ENCODE measurements at places on chromosomes 11 and 22.

DNA sequence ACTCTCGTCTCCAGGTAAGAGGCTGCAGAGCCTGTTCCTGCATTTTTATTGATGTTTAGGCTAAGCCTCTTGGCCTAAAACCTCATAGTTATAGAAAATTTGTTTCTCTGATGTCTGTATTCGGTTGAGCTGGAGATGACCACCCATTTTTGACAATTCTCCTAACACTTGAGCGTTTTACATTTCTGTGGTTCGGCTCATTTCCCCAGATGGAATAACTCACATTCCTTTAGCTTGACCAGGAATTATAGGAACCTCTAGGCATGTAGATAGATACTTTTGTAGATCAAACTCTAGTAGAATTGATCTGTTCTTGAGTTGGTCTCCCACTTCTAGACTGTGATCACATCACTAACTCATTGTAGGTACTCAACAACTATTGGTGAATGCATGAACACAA, 172.6 kb upstream of the CADM1 start:
- no peak for DNase-seq

DNA sequence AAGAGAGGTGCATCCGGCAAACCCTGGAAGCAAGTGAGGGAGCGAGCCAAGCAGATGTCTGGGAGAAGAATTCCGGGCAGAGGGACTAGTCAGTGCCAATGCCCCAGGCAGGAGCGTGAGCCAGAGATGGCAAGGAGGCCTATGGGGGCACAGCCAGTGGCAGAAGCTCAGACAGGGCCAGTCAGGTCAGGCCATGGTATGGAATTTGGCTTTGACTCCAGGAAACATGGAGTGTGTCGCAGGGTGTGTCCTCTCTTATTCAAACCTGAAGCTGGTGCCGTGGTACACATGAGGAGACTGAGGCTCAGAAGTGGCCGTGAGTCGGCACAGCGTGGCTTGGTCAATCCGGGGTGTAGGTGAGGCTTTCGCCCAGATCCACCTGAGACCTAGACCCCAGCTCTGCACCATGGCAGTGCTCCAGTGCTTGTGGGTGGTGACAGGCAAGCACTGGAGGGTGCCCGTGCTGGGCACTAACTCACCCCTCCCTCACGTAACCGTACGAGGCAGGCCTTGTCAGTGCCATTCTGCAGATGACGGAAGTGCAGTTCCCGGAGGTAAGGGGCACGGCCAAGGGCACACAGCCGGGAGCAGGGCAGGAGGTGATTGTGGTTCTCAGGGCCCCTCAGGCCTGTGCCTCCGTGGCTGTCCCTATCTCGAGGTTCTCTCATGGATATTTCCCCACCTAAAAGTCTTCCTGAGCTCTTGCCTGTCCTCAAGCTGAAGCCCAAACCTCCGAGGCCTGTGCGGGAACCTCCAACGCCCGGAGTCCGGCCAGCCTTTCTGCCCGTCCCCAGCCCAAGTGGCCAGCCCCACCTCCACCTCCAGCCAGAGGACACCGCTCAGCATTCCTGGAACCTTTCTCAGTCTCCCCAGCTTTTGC, 10.6 kb upstream of the SPI1 start:
- no peak for DNase-seq

DNA sequence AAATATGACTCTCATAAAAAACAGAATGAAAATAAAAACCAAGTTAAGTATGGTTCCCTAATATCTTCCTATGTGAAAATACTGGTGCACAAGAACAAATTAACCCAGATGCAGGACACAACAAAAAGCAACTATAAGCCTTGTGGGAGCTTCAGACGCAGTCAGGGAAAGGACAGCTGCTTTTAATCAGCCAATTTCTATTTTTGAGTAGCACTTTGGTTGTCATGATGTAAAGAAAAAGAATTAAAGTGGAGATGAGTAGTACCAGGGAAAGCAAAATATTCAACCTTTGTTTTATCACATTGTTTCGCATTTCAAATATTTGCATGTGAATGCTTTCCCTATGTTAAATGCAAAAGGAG, 339.9 kb downstream of the SOX6 start:
- DNase-seq = no peak

DNA sequence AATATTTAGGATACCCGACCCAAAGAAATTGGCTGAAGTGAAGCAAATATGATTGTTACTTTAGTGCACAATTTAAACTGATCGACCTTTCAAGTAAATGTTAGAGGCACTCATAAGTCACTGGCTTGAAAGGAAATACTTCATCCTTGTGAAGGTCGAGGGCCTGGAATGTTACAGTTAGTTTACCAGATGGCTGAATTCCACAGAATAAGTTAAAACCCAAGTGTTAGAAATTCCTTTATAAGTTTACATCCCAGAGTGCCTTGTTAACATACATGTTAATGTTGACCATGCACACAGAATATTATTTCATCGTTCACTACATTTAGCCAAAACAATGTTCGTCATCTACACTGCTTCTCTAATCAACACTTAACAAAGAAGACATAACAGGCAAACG, 235.5 kb upstream of the ANO3 start:
- DNase-seq = no peak

DNA sequence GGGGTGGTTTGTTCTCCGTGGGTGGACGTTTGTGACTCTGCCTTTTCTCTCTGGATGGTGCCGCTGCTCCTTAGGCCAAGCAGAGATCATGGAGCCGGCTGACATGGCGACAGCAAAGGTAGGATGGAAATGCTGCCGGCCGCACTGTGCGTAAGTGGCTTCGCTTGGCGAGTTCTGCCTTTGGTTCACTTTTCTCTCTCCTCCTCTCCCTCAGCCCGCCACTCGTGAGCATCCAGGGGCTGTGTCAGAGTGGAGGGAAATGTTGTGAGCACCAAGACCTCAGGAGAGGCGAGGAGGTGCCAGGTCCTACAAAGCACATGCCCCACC, 80.5 kb downstream of the GRAMD1B start:
- DNase-seq = no peak

DNA sequence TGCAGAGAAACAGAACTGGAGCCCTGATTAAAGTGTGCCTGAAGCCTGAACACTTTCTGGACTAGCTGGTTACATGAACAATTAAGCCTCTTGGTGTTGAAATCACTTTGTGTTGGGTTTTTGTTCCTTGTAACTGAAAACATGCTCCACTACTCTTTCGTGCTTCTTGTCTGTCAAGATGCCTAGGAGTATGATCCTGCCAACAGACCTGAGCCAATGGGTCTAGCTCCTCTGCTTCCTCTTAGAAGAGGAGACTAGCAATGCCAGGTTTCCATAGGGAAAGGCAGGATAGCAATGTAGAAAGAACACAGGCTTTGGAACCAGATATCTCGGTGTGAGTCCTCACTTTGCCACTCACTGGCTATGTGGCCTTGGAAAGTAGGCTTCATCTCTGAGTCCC, 40.3 kb downstream of the IRAG1 start:
- no peak for DNase-seq

DNA sequence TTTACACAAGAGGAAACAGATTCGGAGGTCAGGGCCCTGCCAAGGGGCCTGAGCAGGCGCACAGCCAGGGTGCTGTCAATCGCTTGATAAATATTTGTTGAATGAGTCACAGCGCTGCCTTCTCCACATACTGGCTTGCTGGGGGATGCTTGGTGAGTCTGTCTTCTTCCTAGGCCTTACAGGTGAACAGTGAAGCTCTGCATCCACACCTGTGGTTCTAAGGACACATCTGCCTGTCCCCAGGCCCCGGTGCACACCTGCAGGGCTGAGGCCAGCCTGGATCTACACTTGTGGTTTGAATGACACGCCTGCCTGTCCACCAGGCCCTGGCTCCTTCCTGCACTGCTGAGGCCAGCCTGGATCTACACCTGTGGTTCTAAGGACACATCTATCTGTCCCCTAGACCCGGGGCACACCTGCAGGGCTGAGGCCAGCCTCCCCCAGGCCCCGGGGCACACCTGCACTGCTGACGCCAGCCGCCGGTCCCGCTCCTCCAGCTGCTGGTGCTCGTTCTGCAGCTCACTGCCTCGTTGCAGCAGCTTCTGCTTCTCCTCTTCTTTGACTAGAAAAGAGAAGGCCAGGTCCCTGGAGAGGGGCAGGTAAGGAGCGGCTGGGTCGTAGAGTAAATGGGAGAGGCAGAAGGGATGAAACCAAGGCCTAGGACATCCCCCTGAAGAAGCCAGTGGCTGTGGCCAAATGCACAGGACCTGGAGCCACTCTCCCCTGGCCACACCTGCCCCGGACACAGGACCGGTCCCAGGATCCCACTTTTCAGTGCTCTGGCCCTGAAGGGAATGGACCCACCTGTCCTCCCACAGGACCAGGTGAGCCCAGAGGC, 124.6 kb downstream of the PHF21B start:
- DNase-seq = no peak

DNA sequence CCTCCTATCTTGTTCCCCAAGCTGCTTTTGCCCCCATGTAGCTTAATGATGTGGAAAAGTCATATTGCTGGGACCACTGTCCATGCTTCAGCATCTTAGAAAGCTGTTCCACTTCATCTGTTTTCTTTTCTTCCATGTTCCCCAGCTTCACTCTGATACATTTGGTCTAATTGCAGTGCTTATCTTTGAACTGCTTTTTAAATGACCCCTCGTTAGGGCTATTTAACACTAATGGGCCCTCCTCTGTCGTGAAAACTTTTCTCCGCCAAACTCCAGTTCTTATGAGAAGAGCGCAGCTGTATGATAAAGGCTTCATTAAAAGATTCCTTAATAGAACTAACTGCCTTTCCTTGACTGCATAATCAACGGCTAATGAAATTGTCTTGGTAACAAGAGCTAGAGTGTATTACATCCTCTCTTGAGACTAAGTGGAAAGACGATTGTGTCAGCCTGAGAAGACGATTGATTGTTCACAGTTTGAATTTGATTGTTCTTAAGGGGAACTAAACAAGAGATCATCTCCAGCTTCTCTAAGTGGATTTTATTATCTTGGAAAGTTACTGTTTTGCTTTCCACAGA, 165.0 kb upstream of the MTNR1B start:
- no peak for DNase-seq

DNA sequence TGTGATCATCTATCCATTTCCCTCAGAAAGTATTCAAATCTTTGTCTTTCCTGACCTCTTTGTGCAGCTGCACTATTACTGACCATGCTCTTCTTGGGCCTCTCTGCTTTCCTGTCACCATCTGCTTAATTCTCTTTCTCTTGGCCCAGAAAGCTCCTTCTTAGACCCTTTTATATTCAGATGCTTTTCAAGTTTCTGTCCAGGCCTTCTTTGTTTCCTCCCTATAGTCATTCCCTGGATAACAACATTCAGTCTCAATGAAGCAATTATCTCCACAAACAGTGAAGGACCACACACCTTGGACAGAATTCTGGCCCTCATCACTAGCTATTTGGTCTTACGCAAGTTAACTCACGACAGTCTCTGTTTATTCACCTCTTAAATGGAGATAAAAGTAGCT, 89.7 kb downstream of the LARGE2 start:
- no peak for DNase-seq

DNA sequence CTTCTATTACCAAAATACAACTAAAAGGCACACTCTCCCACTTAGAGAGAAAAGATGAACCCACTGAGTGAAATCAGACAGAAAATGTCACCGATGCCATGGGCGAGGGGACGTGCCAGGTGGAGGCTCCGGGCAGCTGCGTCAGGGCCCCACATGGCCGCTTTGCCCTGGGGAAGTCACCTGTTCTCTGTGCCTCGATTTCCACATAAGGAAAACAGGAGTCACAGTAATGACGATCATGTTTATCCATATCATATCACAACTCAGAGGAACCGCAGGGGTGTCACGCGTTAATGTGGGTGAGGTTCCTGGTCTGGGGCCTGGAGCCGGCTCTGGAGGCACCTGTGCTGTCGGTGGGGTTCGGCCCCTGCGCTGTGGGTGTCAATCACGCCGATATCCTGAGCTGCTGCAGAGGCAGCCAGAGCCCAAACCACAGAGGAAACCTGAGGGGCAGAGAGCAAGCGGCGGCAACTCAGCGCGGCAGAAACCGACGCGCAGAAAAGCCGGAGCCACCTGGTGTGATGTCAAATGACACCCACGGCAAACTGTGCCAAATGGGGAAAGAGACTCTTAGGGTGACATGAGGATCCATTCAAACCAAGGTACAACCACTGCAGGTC, 243.7 kb downstream of the BRD1 start:
- no peak for DNase-seq

DNA sequence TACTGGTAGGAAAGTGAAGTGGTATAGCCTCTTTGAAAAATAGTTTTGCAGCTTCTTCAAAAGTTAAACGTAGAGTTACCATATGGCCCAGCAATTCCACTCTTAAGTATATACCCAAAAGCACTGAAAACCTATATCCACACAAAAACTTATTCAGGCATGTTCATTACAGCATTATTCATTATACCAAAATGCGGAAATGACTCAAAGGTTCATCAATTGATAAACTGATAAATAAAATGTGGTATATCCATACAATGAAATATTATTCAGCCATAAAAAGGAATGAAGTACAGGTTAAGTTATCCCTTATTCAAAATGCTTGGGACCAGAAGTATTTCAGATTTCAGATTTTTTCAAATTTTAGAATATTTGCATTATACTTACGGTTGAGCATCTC, 35.8 kb upstream of the UBASH3B start:
- DNase-seq = no peak

DNA sequence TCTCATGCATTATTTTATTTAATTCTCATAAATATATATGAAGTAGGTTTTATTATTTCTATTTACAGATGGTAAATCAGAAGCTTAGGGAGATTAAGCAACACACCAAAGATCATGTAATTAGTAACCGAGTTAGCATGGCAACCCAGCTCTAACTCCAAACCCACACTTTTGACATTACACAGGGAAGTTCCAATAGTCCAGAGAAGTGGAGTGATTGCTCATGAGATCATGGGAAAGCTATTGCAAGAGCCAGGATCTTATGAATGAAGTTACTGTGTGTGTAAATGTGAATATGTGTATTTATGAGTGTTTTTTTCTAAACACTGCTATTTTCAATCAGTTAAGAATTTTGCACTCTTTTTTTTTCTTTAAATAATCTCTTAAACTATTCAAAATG, 225.8 kb upstream of the KIRREL3 start:
- DNase-seq = no peak

DNA sequence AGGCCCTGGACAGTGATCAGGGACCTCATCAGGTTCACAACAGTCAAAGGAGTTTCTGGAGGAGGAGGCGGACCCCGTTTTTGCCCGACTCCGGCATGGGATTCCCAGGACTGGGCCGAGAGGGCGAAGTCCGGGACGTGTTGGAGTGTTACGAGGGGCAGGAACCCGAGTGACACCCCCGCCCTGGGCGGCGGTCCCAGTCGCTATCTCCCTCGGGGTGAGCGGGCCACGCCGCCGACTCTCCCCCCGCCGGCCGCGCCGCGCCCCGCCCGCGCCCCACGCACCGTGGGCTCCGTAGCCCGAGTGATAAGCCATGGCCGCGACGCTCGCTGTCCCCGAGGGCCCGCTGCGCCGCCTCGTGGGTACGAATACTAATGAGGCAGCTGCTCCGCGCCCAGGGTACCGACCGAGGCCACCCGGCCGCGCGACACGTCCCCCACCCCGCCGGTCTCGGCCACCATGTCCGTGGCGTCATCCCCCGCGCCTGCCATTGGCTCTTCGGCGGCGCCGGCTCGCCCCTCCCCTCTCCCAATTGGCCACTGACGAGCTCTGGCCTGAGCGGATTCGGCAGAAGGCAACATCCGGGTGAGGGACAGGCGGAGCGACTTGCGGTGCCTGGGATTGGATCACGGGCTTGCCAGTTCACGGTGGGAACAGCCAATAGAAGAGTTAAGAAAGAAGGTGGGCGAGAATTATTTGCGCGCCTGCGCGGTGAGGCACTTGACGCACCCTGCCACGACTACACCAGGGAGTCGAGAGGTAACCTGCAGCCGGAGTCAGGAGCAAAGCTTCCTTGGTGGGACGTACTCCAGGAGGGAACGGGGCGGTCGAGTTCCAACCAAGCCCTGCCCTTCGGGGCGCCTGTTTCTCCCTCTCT, at the start of gene YIF1A:
TSS of gene YIF1A (minus strand) at position 473 of the 877 bp plus-strand sequence. CDS start at position 315, 158 bp downstream.
- DNase-seq = peak; percentile 90

GRCh38 chr11:118241764-118242098, 10.4 kb downstream of the MPZL3 start:
- DNase-seq = no peak
